ENCODE measurements at places on chromosomes 7 and 10.

DNA sequence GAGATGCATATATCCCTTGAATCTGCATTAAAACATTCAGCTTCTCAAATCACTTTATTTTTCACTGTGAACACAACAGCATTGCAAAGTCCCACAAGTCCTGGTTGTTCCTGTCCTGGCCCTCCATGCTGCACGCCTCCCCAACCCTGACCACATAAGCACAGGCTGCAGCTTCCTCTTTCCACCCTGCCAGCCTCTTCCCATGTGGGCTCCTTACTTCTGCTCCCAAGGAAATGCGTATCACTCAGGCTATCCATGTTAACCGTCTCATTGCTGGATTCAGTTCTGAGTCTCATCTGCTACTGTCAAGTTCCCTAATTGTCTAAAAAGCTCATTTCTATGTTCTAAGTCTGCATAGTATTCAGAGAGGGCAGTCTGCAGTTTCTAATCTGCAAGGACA, 89.7 kb upstream of the ZPBP start:
- DNase-seq = no peak

GRCh38 chr7:90621747-90622140, 25.6 kb downstream of the CDK14 start:
- no peak for DNase-seq

DNA sequence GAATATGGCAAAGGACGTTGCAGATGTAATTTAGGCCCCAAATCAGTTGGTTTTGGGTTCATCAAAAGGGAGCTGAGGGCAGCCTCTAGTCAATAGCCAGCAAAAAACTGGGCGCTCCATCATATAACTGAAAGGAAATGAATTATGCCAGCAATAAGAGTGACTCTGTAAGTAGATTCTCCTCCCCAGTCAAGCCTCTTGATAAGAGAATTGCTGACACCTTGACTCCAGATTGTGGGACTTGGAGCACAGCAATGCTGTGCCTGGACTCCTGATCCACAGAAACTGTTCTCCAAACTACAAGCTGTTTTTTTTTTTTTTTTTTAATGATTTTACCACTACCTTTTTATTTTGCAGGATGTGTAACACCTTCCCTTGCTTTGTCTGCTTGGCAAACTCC, 25.5 kb downstream of the ZFAND4 start:
- no peak for DNase-seq

GRCh38 chr7:17234030-17234397, 64.4 kb upstream of the AHR start:
- no peak for DNase-seq

DNA sequence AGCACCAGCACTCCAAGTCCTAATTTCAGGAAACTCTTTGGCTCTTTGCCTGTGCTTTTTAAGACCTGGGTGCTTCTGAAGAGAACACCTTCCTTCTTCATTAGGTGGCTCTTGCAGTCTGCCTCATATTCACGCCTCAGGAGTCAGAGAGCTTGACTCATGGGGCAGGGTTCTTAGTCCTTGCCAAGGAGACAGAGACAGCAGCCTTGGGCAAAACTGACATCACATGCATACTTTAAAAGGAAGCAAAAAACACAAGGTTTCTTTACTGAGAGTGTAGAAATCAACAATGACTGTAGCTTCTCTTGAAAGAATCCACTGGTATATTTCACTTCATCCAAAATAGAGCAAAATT, 780.6 kb downstream of the INHBA start:
- no peak for DNase-seq

- DNase-seq = no peak
Measured at GRCh38 chr10:70840836-70841235, 25.1 kb downstream of the SGPL1 start.

DNA sequence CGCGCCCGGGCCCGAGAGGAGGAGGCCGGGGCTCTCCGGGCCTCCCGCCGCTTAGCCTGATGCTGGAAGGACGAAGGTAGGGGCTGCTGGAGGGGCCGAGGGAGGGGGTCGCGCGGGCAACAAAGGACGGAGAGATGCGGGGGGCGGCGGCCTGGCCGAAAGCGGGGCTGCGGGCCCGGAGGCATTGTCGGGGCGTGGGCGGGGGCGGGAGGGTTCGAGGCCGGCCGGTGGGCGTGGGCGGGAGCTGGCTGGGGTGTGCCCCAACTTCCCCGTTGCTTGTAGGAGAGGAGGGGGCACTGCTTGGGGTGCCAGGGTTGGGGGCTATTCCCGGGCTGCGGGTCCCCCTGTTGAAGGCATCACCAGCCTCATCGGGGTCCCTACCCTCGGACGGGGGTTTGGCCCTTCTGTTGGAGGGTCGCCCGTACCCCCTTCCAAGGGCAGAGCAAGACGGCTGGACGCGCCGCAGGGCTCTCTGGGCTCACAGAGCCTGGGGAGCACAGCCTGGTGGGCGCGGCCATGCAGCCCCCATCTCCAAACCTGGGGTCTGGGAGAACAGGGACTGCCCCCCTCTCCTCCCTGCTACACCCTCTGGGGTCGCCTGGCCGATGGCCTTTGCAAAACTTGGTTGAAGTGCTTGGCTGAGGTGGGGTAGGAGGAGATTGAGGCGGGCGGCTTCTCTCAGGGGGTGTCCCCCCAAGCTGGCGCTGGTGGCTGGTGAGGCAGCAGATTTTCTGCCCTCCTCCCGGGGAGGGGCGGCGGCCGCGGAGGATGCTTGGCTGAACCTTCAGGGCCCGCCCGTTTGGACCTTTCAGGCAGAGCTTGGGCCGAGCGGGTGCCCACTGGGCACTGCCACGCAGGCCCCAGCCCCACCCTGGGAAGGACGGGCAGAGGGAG, 699 bp downstream of the CLIP2 start:
- no peak for DNase-seq

- DNase-seq = no peak
Measured at GRCh38 chr7:116502201-116503096, 2.9 kb downstream of the CAV2 start.

- no peak for DNase-seq
Measured at GRCh38 chr7:141674171-141674671, 27.7 kb downstream of the DENND11 start.

Measured in stimulated activated CD4-positive, alpha-beta T cell treated with anti-CD3 and anti-CD28 coated beads, Interleukin-15, amount 100 ng/mL, for 1 hour (primary cell).